ENCODE measurements at places on chromosomes 4 and X.

- DNase-seq, result no peak
Observed at GRCh38 chr4:153579410-153579809, 104.7 kb upstream of the TLR2 start.

GRCh38 chrX:46704767-46705386 lies 54.0 kb downstream of the SLC9A7 start:
- DNase-seq, result no peak

- DNase-seq, result no peak
Observed at GRCh38 chr4:47215759-47216158, 184.4 kb downstream of the GABRB1 start.

GRCh38 chrX:105837232-105837631 lies 14.9 kb downstream of the NRK start:
- DNase-seq, result no peak

DNA sequence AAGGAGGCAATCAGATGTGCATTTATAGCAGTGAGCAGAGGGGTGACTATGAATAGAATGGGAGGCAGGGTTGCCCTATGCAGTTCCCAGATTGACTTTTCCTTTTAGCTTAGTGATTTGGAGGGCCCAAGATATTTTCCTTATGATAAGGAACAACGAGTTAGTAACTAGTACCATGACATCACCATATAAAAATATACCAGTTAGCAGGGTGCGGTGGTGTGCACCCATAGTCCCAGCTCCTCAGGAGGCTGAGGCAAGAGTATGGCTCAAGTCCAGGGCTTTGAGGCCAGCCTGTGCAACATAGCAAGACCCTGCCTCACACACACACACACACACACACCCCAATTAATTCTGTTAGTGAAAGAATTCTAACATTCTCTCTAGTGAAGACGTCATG lies 53.0 kb downstream of the IL13RA2 start:
- DNase-seq, result no peak

- no peak for DNase-seq
Observed at GRCh38 chr4:129328162-129328561, 232.2 kb downstream of the C4orf33 start.
